ENCODE measurements at places on chromosomes 2 and 18.

GRCh38 chr2:174395969-174396630 lies 570 bp downstream of the SCRN3 start:
- H3K4me3 ChIP-seq: peak overlapping the region; percentile 97
- peaks cover 8% of the 10 kb centered on the region for H3K36me3 ChIP-seq
- no peak for DNase-seq
- H3K27me3 ChIP-seq: no peaks in the 10 kb centered on the region
- peaks cover 26% of the 10 kb centered on the region for H3K4me1 ChIP-seq
- peak overlapping the region; percentile 98 for H3K27ac ChIP-seq

- no peaks in the 10 kb centered on the region for H3K4me1 ChIP-seq
- no peaks in the 10 kb centered on the region for H3K27me3 ChIP-seq
- H3K36me3 ChIP-seq: no peaks in the 10 kb centered on the region
- no peak overlapping the region for H3K27ac ChIP-seq
Observed at GRCh38 chr18:23416298-23416697, 36.8 kb upstream of the RIOK3 start.

- H3K4me1 ChIP-seq: peaks cover 4% of the 10 kb centered on the region
- no peak overlapping the region for H3K27ac ChIP-seq
- H3K36me3 ChIP-seq: no peaks in the 10 kb centered on the region
- DNase-seq: peak; percentile 25
- H3K27me3 ChIP-seq: peaks cover 37% of the 10 kb centered on the region
Observed at GRCh38 chr2:106886916-106887758, 1.2 kb upstream of the ST6GAL2 start.

DNA sequence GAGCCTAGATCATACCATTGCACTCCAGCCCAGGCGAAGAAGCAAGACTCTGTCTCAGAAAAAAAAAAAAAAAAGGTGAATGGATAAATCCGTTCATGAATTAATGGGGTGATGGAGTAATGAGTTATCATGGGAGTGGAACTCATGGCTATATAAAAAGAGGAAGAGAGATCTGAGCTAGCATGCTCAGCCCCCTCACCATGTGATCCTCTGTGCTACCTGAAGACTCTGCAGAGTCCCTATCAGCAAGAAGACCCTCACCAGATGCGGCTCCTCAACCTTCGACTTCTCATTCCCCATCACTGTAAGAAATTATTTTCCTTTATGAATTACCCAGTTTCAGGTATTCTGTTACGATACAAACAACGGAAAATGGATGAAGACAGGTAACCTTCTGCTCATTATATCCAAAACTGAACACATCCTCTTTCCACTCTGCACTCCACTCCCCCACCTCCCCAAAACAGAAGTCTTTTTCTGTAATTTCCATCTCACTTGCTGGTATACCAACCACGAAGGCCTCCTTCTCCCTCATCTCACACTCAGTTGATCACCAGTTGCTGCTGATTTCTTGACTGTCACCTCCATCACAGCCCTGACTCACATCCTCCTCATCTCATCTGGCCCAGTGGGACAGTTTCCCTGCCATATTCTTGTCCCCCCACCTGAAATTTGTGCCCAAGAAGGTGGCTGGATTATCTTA lies 8.8 kb downstream of the RETREG2 start:
- DNase-seq: no peak
- H3K27me3 ChIP-seq: no peaks in the 10 kb centered on the region
- peaks cover 18% of the 10 kb centered on the region for H3K4me1 ChIP-seq
- H3K4me3 ChIP-seq: no peak overlapping the region
- peak overlapping the region; percentile 34 for H3K27ac ChIP-seq
- H3K36me3 ChIP-seq: peaks cover 33% of the 10 kb centered on the region

GRCh38 chr2:176136374-176137251 lies 7.1 kb downstream of the HOXD8 start:
- no peak for DNase-seq
- H3K4me1 ChIP-seq: peaks cover 24% of the 10 kb centered on the region
- H3K27ac ChIP-seq: no peak overlapping the region

DNA sequence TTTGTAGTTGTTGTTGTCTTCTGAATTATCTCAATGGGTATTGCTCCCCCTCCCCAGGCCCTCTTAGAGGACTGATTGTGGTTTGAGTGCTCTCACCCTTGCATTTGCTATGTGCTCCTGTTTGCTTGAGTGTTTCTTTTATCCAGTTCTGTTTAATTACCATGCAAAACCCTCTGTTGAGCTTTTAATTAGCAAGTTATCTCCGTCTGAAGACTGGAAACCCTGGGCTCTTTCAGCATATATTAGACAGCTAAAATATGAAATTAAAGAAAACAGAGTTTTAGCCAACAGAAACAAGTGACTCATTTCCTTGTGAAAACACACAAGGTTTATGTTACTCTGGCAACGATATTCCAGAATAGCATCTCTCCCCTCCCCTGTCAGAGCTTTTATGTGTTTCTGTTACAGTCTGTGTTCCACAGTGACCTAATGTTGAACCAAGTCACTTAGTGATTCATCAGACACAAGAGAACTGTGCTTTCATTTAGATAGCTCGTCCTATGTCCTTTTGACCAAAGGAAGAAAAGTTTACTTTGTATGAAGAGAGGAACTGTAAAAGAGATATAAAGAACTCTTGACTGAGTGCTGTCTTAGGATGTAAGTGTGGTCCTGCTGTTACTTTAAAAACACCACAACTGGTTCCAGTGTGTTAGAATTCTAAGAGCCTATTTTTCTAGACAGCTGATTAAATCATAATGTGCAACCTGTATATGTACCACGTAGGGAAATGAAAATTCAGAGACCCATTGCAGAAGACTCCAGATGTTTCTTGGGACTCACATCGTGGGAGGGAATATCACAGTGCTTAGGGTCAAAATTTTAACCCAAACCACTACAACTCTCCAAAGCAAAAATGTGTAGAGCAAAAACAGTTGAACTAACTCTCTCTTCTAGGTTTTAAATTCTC lies 172.8 kb upstream of the RBMS1 start:
- no peak overlapping the region for H3K27ac ChIP-seq
- no peaks in the 10 kb centered on the region for H3K27me3 ChIP-seq
- DNase-seq: no peak
- H3K4me3 ChIP-seq: peak overlapping the region; percentile 35

DNA sequence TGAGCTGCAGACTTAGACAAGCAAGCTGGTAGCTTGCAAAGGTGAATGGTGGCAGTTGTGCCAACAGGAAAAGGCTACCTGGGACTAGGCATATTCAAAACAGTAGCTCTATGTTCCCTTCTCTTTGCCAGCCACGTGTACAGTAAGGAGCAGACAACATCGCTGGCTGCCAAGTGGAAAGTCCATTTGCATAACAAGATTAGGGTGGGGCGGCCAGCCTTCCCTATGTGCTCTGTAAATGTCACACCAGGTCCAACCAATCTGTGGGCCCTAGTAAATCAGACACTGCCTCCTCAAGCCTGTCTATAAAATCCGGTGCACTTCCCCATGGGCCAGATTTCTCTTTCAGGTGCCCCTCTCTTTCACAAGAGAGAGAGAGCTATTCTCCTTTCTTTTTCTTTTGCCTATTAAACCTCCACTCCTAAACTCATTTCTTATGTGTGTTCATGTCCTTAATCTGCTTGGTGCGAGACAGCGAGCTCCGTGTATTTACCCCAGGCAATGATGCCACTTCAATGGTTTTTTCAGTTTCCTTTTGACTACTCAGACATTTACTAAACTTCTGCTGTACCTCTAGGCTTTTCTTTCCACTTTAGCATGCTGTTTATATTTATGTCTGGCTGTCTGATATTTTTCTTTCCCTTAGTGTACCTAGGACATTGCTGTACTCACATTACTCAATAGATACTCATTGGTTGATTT lies 297.4 kb upstream of the GCFC2 start:
- no peak for DNase-seq
- H3K4me1 ChIP-seq: no peaks in the 10 kb centered on the region
- H3K27ac ChIP-seq: no peak overlapping the region
- H3K36me3 ChIP-seq: no peaks in the 10 kb centered on the region
- no peak overlapping the region for H3K4me3 ChIP-seq
